ENCODE measurements at places on chromosomes 1 and 21.

- no peak for DNase-seq
Observed at GRCh38 chr1:107879927-107880326, 85.1 kb downstream of the VAV3 start.

GRCh38 chr1:232886271-232886670 is 64.1 kb upstream of the NTPCR start:
- DNase-seq, result no peak

DNA sequence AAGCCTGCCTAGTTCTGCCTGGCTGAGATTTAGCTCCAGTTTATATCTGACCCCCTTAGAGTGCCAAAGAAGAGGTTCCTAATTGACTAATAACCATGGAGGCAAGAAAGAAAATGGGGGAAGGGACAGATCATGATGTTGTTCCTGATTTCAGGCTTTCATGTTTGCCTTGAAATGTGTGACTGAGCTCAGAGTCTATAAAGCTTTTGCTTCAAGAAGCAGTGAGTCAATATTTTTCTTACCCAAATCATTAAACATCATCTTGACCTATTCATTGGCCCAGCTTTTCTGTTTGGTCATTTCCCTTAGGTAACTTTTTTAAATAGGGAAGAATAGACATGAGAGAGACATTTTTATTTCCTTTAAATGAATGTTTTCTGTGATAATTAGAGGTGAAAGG is 55.9 kb downstream of the HHAT start:
- DNase-seq, result no peak

GRCh38 chr1:215023155-215023832 is 59.2 kb upstream of the KCNK2 start:
- DNase-seq, result no peak

GRCh38 chr1:115170377-115170776 is 81.1 kb upstream of the TSPAN2 start:
- DNase-seq, result no peak

DNA sequence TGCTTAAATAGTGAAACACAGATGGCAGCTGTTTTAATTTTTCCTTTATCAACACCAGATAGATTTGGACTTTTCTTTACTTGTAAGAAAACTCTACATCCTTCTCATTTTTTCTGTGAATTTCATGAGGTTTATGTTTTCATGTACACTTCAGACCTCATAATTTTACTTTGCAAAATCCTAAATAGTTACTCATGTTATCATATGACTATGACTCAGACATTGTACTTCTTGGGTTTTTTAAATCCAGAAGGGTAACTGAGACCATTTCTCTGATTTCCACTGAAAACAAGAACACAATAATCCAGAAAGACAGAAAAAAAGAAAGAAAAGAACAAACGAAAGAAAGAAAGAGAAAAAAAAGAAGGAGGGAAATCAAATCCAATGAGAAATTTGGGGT is 1021.6 kb downstream of the NCAM2 start:
- no peak for DNase-seq

DNA sequence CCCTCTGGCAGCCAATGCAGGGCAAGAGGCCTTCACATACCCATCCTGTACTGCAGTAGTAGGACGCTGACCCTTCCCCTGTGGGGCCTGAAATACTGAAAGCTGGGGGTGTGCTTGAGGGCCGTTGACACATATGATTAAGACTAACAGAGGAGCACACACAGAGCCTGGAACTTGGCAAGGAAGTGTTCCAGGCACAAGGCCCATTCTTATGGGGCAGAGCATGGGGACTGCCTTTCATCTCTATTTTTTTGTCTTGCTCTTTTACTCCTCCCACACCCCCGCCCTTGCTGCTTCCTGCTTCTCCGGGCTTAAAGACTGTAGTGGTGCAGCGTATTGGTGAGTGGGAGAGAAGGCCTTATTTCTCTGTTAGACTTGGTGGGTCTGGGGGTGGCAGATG is 137.4 kb downstream of the BACH1 start:
- DNase-seq, result no peak

GRCh38 chr1:213415691-213416380 is 364.8 kb downstream of the RPS6KC1 start:
- no peak for DNase-seq

DNA sequence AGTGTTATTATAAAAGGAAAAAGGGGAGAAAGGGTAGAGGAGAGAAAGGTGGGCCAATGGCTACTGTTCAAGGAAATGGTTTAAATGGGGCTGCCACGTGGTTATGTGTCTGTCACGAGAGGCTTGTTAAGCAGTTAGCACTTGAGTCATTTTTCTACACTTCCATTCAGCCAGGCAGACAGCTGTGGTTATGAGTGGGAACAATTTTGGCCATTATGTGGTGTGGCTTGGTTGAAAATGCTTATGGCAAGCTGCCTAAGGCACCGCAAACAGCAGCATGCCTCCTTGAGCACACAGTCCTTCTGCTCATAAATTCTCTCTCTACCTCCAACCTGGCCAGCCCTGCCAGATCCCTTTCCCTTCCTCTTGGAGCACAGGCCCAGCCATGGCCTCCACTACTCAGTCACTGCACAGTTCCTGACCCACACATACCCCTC is 3.2 kb upstream of the SRM start:
- DNase-seq, result no peak

DNA sequence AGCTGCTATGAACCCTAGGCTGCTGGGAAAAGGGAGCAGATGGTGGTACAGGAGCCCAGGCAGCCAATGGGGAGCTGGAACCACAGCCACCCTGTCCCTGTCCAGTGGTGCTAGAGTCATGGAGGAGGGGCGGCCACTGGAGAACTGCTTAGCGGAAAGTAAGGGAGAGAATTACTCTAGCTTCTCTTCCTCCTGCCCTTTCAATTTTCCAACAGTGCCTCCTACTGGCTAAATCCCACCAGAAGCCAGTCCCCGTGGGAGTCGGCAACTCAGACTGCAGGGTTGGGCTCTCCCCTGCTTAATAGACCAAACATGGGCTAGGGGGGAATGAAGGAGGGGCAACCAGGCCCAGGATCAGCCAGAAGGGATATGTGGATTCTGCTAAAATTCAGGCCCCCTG is 154.5 kb downstream of the ACTL8 start:
- no peak for DNase-seq

GRCh38 chr1:200861937-200862647 is 10.7 kb upstream of the GPR25 start:
- no peak for DNase-seq

GRCh38 chr1:62269851-62270495 is 49.3 kb downstream of the KANK4 start:
- DNase-seq, result no peak
